ENCODE measurements at places on chromosomes 1 and 21.

- DNase-seq: no peak
These were observed 36.6 kb upstream of the OPRD1 start for GRCh38 chr1:28775121-28775942.

DNA sequence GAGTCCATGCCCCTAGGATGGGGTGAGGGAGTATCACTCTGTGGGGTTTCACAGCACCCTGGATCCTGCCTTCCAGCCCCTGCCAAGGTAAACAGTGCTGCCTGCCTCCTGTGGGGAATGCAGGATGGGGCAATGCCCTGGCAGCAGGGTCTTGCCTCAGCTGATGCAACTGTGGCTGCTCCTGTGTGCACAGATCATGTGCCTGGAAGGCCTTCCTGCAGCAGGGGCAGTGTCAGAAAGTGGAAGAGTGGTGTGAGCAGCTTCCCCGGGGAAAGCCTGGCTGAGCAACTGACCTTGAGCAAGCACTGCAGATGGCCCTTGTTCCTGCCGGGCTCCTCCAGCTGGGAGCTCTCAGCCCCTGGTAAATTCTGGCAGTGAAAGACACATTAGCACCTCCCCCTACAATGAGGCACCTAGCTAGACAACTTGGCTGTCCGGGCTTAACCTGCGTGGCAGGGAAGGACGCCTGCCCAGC, 9.9 kb downstream of the TOR3A start:
- no peak for DNase-seq

DNA sequence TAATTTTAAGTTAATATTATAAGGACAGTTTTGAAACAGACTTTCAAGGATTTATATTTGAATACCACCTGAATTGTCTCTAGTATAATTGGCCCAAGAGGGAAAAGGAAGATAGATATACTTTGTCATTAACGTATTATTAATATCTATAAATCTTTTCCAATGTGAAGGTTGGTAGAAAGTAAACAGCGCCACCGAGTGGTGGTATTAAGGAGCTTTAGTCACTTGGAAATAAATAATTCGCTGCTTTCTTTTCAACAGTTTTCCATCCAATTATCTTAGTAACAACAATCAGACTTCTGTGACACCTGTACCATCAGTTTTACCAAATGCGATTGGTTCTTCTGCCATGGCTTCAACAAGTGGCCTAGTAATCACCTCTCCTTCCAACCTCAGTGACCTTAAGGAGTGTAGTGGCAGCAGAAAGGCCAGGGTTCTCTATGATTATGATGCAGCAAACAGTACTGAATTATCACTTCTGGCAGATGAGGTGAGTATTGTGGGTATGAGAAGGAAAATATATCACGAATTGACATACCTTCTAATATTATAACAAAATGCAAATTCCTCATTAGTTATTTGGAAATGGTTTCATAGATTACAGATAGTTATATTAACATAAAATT, 37.7 kb downstream of the SH3GLB1 start:
- no peak for DNase-seq

DNA sequence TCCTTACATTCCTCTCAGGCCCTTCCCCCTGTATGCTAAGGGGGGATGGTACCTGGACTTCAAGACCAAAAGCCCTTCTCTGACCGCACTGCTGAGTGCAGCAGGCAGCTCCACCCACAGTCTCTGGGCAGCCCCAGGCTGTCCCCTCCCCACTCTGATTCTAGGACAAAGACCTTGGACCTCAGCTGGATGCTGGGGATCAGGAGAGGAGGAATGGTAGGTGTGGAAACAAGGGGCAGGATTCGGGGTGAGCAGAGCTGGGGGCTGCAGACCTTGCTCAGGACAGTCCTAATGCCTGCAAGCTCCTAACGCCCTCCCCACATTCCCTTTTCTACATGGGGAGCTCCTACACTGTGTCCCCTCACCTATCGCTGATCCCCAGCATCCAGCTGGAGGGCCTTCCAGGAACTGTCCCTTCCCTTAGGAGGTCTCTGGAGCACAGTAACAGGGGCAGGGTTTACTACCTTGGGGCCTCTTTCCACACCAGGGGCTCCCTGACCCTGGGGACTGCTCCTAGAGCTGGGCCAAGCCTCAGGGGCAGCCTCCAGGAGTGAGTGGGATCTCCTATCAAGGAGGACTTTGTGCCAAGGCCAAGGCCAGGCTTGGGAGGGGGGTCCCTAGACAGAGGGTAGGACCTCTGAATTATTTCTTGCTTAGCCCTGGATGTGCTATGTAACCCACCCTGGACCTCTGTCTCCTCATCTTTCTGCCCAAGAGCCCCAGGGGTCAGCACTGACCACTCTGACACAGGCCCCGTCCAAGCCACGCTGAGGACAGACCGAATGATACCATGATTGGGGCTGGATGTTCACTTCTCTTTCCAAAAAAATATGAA, 5.6 kb downstream of the CLDN19 start:
- no peak for DNase-seq

DNA sequence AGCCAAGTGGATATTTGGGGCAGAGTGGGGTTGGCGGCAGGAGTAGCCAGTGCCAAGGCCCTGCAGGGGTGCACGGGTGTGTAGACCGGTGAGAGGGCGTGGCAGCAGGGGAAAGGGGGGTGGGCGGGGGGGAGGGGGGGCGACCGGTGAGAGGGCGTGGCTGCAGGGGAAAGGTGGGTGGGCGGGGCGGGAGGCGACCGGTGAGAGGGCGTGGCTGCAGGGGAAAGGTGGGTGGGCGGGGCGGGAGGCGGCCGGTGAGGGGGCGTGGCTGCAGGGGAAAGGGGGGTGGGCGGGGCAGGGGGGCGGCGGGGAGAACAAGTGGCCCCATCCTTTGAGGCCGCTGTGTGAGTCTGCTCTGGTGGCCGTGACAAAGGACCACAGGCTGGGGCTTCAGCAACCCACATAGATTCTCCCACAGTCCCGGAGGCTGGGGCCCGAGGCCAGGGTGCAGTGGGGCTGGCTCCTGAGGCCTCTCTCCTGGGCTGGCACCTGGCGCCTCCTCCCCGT, 25.8 kb downstream of the RRP1 start:
- no peak for DNase-seq

GRCh38 chr1:94528299-94528698, 13.3 kb downstream of the F3 start:
- DNase-seq: no peak

DNA sequence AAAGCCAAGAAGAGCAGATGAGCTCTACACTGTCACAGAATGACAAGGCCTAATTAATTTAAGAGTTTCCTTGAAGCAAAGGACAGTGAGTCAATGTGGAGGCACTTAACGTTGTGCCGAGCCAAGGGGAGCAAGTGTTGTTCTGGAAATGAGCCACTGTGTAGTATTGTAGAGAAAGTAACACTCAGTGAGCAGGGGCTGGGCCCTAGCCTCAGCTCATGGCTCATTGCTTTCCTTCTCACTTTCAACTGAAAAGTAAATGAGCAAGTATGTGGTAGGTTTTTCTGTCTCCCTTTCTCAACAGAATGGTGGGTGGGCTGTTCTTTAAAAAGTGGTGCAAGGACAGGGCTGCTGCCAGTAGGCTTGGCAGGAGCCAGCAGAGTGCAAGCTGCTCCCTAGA, 11.8 kb upstream of the KIAA0040 start:
- no peak for DNase-seq

GRCh38 chr1:27992276-27992675, 32.5 kb downstream of the XKR8 start:
- DNase-seq: no peak

- no peak for DNase-seq
These were observed 373 bp downstream of the MTF1 start for GRCh38 chr1:37858931-37859506.

DNA sequence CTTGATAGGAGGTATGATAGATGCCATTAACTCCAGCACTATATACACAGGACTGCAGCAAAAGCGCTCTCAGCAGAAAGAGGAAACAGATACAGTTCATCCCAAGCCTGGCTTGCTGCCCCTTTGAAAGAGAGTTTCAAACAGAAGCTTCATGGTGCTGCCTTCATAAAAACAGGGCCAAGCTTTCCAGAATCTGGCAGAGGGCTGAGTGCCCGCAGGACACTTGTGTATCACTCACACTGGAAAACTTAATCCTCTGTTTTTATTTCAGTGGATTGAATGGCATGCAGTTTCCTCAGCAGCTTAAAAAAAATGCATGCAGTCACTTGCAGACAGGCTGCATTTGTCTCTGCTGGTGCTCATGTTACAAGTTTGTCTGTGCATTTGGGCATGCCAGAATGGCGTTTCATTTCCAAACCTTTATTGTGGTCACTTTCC, 40.4 kb downstream of the KCNJ15 start:
- no peak for DNase-seq

- no peak for DNase-seq
These were observed 6.5 kb upstream of the GOLPH3L start for GRCh38 chr1:150703427-150703826.

DNA sequence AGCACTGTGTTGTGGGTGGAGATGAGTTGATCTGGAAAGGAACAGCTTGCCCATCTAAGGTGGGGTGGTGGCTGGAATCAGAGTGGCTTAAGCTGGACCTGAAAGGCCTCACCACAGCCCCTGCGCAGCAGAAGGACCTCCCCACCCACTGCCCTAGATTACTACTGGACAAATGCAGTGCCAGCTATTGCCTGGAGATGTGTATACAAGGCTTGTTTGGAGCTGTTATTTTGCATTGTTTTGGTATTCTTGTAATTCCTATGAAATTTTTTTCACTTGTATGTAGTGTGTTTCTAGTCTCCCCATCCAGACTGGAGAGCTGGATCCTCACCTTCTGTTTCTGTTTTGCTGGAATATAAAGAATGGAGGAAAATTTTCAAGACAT, 1.3 kb upstream of the SLC30A1 start:
- DNase-seq: no peak

DNA sequence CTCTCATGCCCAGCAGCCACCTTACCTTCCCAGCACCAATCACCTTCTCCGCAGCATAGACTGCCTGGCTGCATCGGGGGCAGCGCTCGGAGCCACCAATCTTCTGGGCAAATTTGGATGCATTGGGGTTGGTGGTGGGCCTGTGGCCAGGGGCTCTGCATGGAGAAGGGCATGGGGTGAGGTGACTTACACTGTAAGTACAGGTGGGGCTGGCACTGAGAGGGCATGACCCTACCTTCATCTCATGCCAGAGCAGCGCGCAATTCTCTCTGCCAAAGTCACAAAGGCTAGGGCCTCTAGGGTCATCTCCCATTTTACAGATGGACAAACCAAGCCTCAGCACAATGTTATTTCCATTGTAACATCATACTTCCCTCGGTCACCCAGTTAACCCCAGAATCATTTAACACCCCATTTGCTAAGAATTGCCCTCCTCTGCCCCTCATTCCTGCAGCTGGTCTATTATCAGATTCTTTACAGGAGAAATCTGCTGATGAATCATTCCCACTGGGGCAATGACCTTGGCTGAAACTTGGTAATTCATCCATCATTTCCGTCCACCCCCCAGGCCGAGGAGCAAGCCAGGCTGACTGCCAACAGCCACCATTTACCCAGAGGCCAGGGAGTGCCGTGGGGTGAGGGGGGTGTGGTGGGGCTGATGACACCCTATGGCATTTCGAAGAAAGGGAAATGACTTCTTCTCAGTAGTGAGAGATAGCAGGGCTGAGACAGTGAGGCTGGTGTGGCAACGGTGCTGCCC, 17.9 kb downstream of the CSRP1 start:
- no peak for DNase-seq

DNA sequence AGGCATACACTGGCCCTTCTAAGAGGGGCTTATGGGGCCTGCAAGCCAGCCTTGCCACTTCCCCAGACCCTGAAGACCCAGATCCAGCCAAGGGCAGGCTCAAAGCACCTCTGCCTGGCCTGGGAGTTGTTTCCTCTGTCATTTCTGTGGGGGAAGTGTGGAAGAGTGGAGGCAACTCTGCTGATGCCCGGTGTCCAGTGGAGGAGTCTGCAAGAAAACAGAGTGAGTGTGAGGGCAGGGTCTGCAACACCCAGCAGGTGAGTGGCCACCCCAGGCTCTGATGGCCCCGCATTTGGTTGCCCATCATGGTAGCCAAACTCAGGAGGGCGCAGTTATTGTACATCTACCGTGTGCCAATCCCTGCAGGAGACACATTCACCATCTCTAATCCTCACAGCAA, 8.4 kb downstream of the CLEC20A start:
- DNase-seq: no peak

- no peak for DNase-seq
These were observed 54.9 kb upstream of the S1PR1 start for GRCh38 chr1:101181930-101182329.

DNA sequence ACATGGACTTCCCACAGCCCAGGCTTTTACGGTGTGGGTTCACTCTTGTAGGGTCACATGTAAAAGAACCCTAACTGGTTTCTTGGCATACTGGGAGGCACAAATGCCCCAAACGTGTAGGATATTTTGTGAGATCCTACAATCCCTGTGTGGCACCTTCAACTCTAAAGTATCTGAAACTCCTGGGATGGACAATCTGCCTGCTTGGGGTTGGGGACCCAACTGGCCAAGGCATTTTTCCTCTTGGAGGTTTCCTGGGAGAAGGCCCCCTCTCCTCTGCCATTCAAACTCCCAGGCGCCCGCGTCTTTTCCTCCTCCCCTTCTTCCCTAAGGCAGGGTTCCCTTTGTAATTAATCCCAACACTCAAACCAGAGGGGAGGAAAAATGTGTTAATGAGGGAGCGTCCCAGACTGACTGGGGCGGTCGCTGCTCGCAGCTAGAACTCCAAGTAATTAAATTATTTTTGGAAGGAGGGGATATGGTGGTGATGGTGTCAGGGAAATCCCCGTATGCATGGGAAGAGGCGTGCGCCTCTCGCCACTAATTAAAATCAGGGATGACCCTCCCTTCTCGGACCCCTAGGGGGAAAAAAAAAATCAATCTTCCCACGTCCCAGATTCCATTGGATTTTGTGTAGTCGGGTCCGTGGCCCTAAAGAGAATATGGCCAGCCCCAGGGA, 681 bp upstream of the VANGL2 start:
- DNase-seq: no peak

- DNase-seq: no peak
These were observed 21.9 kb downstream of the DIRAS3 start for GRCh38 chr1:68028566-68028965.

DNA sequence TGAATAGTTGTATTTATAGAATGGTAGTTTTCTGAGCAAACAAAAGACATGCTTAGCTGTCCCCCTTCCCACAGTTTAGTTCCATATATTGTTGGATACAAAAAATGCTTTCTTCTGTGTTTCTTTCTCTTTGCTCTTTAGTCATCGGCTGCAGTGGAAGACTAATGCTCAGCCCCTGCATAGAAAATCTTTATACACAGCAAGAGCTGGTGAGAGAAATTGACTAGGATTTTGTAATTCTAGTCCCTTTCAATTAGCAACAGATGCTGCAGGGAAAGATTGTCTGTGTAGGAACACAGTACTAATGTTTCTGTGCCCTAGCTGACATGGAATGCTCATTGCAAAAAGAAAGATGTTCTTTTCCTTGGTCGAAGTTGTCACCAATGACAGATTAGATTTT, 200.9 kb downstream of the RPS6KC1 start:
- no peak for DNase-seq

DNA sequence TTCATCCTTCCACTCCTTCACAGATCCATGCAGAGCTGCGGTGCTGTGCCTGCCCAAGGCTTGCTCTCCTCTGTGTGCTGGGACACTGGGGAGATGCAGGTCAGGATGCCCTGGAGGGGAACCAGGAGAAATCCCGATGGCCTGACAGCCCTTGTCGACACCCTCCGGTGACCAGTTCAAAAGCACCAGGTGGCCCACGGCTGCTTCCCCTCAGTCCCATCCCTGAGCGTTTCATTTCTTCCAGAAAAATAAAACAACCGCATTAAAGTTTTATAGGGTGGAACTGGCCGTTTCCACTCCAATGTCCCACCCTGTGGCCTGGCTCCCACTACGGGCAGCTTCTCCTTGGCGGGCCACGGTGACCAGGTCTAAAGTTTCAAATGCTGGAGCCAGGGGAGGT, 48.3 kb downstream of the SLC66A1 start:
- no peak for DNase-seq

GRCh38 chr1:155320661-155321617, at the start of gene RUSC1:
Gene RUSC1, plus strand, starts transcription at chr1:155320894. Its CDS starts 880 bp downstream, at chr1:155321774.
- DNase-seq: no peak
